ENCODE measurements at places on chromosomes 5 and 9. TPM values are rescaled to one million over a fixed set of nuclear protein-coding genes. Genes with fewer than 3 reads are reported as not detected.

GRCh38 chr9:116477584-116478141 lies 209.4 kb upstream of the TRIM32 start:
- DNase-seq = no peak

DNA sequence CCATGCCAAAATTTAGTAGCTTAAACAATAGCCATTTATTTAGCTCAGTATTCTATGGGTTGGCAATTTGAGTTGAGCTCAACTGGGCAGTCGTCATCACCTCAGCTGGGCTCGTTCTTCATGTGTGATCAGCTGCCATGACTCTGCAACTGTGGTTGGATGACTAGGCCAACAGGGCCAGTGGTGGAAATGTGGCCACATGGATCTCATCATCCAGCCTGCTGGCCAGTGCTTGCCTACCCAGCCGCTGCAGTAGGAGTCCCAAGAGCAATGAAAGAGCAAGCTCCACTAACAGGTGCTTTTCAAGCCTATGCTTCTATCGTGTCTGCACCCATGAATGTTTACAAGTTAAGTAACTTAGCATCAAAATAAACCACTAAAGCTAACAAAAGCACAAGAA lies 158.0 kb downstream of the ATPSCKMT start:
- DNase-seq = no peak

- no peak for DNase-seq
These were observed 453.3 kb upstream of the ITGA1 start for GRCh38 chr5:52334367-52334766.

DNA sequence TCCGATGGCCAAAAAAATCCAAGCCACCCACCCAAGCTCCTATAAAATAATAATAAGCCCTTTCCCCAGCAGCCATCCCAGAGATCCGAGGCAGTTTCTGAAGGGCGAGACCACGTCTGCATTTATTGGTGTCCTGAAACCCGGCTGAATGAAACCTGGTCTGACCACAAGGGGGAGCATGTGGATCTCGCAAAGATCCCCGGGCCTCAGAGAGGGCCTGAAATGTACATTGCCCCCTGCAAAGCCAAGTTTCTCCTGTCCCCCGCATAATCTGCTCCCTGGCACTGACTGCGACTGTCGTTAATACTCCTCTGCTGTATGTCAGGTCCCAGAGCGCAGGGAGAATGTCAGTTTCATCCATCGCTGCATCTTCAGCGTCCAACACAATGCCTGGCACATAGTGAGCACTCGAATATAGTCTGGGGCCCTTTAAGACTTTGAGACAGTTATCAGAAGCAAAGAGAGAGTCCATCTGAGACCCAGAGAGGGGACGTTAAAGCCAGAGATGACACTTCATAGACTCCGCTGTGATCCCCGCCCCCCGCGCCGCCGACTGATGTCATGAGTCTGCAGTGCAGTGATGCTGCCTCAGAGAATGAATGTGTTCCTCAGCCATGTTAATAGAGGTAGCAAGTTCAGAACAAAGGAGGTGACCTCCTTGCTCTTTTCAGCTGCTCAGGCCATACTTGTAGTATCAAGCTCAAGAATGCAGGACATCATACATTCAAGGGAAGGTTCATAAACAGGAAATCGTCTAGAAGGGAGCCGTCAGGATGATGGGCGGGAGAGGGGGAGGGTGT lies 74.5 kb upstream of the BARHL1 start:
- DNase-seq = peak; percentile 39

DNA sequence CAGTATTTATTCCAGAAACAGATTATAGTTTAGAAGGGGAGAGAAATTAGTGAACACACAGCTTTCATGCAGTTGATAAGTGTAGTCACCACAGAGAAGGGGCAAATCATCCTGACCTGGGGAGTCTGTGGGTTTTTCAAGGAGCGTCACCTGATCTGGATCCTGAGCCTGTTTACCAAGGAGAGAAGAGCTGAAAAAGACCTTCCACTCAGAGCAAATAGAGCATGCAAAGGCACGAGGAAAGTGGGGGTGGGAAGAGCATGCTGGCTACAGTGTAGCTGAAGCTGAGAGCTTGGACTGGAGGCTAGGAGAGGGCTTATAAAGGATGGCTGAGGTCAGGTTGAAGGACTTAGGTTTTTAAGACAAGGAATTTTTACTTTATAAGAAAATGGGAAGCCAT lies 30.4 kb downstream of the ACO1 start:
- no peak for DNase-seq

DNA sequence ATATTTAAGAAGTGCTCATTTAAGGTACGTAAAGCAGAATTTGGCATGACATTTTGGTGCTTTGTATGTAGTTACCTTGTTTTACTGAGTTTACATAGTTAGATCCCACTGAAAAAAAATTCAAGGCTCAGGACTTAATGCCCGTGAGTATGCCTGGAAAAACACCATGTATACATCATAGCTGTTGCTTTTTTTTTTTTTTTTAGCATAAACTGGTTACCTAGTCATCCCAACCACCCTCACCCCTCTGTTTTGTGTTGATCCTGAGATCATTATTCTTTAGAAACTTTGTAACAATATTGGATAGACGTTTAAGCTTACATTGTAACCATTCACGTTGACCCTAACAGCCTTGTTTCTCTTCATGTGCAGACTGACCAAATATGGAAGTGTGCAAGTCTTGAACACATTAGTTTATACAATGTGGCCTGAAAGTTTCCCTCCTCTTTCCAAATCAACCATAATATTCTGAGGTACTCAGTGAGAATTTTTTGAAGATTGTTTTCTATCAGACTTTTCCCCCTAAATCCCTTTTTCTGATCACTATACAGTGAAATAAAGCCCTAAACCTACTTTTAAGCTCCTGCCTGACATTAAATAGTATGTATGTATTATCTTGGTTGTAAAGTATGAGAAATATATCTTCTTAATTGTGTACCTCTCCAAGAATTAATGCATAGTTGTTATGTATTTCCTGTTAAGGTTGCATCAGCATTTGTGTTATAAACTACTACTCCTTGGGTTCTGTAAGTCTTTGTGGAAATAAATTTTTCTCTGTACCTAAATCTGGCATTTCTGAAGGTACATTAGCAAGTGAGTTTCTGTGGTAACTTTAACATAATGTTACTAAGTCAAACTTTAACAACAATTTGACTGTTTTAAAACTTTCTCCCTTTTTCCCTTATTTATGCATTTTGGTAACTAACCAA lies 4.4 kb downstream of the RABGAP1 start:
- DNase-seq = no peak

GRCh38 chr9:138112791-138113600 lies 235.4 kb downstream of the CACNA1B start:
- no peak for DNase-seq

DNA sequence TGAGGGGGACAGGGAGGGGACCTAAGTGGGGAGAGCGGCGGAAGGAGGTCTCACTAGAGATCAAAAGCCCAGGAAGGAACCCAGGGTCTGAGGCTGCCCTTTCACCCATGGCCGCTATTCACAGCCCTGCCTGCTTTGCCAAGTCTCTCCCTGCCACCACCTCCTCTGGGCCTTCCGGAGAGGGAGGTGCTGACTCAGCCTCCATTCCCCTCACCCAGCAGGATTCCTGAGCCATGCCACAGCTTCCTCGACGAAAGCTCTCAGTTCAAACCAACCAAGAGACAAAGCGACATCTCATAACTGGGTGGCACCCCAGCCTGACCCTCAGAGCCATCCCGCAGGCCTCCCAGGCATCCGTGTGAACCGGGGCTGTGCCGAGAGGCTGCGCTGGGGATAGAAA lies 36.7 kb downstream of the PAX5 start:
- no peak for DNase-seq

- no peak for DNase-seq
These were observed 204.8 kb downstream of the SPATA31A6 start for GRCh38 chr9:42388146-42388690.

GRCh38 chr9:76542360-76542759 lies 83.4 kb downstream of the GCNT1 start:
- no peak for DNase-seq

- DNase-seq = no peak
These were observed 53.0 kb downstream of the DCP2 start for GRCh38 chr5:113029614-113030013.

DNA sequence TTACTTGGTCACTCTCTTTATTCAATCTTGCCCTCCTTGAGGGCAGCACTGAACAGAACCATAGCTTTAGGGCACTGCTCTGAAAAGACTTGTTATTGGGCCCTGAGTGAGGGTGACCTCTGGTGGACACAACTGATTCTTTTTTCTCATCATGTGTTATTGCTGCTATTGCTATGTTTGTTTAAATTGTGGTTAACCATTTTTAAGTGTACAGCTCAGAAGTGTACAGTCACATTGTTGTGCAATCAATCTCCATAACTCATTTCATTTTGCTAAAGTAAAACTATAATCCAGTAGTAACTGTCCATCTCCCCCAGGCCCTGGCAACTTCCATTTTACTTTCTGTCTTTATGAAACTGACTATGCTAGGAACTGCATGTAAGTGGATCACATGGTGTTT lies 351.1 kb upstream of the RIOK2 start:
- DNase-seq = no peak

Gene PCDHAC2
- total RNA-seq = 3.0 TPM

Gene PCDHGB1
- 5.7 TPM for total RNA-seq

Gene FCN2
- not detected for total RNA-seq
